Uterus (tissue), 4 donors: ENCODE measurements at places on chromosomes 5 and 9. TPM values are rescaled to one million over a fixed set of nuclear protein-coding genes. Genes with fewer than 3 reads are reported as not detected.

Gene GPR150
- not detected for total RNA-seq

Gene PLEKHG4B
- total RNA-seq, result 8.3 TPM

Gene CYFIP2
- total RNA-seq, result 51.5 TPM

Gene IL13
- total RNA-seq, result not detected

Gene SLC2A8
- total RNA-seq, result 1.8 TPM

Gene FIBCD1
- 0.29 TPM for total RNA-seq

Gene NUTM2F
- not detected for total RNA-seq

Gene ANKRD20A1
- total RNA-seq, result not detected

Gene SLC1A1
- total RNA-seq, result 14.1 TPM

Gene PPP3R2
- 0.07 TPM for total RNA-seq

Gene CDO1
- total RNA-seq, result 5.7 TPM

Gene ASPN
- total RNA-seq, result 160 TPM

Gene ALDH1A1
- 197 TPM for total RNA-seq

Gene WNK2
- total RNA-seq, result 14.3 TPM

Gene PRR7
- not detected for total RNA-seq

Gene BHMT2
- total RNA-seq, result 1.3 TPM

Gene CDX1
- total RNA-seq, result 0.29 TPM

Gene PCDHGA8
- total RNA-seq, result 8.5 TPM

Gene KCNV2
- not detected for total RNA-seq

Gene GHR
- total RNA-seq, result 19.7 TPM

Gene DNM1
- 23.1 TPM for total RNA-seq

Gene C9orf153
- not detected for total RNA-seq

Gene AQP3
- total RNA-seq, result not detected

Gene RANBP3L
- total RNA-seq, result 4.0 TPM

Gene PCDHB9
- 1.8 TPM for total RNA-seq

Gene CCDC192
- not detected for total RNA-seq

Gene IFNA7
- not detected for total RNA-seq

Gene SPATA31A3
- total RNA-seq, result not detected

Gene GABRA1
- total RNA-seq, result not detected

Gene SPAAR
- total RNA-seq, result 11.7 TPM

Gene NFIL3
- 69.4 TPM for total RNA-seq

Gene NRG2
- 4.5 TPM for total RNA-seq

Gene S100Z
- total RNA-seq, result not detected
